A549 treated with DMSO at 1 μM for 4 hours (cell line): ENCODE measurements at places on chromosomes 12 and 14. TPM values are rescaled to one million over a fixed set of nuclear protein-coding genes. Genes with fewer than 3 reads are reported as not detected.

CCDC177 gene
- 0.02 TPM in 1 of 5 replicates, not detected in the others for total RNA-seq

PPP2R5E gene
- 20.8 to 31.8 TPM (median 29.1 TPM) in 5 replicates for total RNA-seq

GPR132 gene
- total RNA-seq, result 0.41 to 0.71 TPM (median 0.67 TPM) in 5 replicates

TEAD4 gene
- total RNA-seq, result 42.3 to 50.8 TPM (median 44.1 TPM) in 5 replicates

CLEC2A gene
- total RNA-seq, result not detected in 5 replicates

EIF2S3B gene
- total RNA-seq, result 0.45 to 0.70 TPM (median 0.67 TPM) in 5 replicates

FGD4 gene
- total RNA-seq, result 1.5 to 2.8 TPM (median 2.1 TPM) in 5 replicates
